ENCODE measurements at places on chromosomes 4 and X.

DNA sequence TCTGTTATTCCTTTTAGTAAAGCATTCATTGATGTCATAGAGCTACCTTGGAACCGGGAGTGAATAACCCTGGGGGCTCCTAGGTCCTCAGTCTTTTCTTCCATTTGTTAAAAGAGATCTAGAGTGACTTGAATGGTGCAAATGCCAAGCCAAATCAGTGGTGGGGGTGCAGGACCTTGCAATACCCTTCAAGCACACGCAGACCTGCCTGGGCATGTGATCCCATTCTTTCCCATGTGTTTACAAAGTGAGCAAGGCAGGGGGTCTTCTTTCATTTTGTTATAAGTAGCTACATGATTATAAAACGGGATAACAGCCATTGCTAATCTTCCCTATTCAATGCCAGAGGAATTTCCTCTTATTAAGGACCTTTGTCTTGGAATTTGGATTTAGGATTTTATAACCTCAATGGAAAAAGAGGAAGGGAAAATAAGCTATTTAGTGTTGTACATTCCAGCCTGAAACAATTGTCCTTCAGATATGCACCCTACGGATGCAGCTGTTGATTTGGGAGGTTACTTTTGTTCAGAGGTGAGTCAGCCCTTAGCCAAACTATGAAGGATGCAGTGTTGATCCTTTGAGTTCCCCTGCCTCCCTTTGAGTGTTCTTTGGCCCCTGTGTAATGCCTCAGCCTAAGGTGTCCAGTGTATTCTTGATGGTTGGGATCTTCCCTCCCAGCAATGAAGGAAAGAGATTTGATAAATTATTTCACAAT lies 623.8 kb upstream of the HTR2C start:
- DNase-seq = no peak

DNA sequence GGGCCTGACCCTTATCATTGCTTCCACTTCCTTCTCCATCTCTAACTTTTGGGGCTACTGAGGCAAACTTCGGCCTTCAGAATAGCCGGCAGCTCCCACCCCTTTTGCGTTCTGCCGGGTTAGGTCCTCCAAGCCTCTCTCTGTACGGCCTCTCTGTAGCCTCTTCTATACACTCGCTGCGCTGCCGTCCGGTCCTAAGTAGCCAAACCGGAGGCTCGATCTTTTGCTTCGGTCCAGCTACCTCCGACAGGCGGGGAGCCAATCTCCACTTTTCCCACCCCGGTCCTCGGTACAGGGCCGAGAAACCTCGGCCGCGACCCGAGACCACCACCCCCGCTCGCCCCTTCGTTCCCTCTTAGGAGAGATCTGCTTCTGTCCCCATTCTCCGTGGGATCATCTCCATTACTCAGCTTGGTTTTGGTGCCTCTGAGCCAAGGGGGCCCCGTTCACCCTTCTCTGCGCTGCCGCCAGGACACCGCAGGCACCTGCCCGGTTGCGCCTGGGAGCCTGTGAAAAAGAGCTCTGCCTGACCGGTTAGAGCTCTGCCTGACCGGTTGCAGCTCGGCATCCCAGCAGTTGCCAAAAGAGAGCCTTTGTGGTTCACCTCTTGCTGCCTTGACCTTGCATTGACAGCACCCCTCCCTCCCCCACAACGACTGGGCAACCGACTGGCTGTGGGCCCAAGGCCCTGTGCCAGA lies 1.0 kb upstream of the HTR2C start:
- DNase-seq = no peak

- DNase-seq = no peak
These were observed 30.1 kb downstream of the PDE5A start for GRCh38 chr4:119598521-119598920.

GRCh38 chr4:177483271-177483670 lies 41.0 kb upstream of the AGA start:
- no peak for DNase-seq

DNA sequence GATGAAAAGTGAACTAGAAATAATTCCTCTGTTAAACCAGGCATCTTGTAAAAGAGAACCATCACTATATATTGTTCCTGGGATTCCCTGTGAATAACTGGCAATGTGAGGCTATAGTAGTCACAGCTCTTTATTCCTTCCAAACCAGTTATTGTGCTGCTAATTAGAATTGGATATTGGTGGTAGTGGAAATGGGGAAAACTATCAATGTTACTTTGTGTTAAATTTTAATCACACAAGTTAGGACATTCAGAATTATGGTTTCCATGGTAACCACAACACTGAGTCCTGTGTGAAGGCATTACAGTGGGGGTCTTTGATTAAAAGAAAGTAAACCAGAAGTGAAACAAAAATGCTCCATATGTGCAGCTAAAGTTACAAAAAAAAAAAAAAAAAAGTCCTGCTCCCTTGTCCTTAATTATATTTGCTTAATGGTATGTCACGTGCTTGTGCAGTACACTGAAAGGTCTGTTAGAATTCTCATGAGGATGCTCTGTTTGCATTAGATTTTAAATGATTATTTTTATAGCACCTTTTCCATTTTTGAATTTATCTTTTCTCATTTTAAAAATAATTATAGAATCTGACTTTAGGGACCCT lies 200.4 kb downstream of the ADGRL3 start:
- no peak for DNase-seq

DNA sequence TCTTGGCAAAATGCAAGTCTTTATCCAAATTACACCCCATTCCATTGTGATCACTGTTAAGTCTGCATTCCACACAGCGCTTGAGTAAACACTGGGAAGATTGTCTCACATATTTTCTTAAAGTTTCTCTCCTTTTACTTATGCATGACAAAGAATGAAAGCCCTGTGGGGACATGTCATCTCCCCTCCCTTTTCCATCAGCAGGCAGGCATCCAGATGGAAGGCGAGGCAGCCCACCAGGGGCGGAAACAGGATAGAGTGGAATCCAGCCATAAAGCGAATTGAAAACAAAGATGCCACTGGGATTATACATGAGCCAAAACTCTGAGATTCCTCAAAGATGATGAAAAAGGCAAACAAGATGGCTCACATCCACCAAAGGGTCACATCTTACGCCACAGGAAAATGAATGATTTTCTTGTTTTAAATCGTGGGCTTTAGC lies 78.2 kb downstream of the AFAP1 start:
- no peak for DNase-seq

- no peak for DNase-seq
These were observed 14.6 kb downstream of the MED14 start for GRCh38 chrX:40720792-40721191.

Measured in WERI-Rb-1 (cell line).